ENCODE measurements at places on chromosomes 4 and X. TPM values are rescaled to one million over a fixed set of nuclear protein-coding genes. Genes with fewer than 3 reads are reported as not detected.

DNA sequence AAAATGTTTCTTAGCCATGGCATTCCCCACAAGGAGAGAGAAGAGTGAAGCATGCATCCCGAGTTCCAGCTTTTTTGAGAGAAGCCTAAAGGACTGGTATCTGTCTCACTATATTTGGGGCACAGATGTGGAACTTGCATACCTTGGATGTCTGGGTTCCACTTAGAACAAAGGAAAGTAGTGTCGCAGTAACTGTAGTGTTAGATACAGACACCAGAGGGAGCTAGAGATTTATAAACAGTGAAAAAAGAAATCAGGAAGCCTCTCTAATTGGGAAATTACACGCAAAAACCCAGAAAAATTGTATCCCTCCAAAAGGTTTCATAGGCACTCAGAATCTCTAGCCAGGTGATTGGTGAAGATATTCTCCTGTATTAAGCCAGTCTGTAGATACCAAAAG lies 34.4 kb downstream of the AGTR2 start:
- H3K36me3 ChIP-seq, result no peaks in the 10 kb centered on the region
- no peaks in the 10 kb centered on the region for H3K27me3 ChIP-seq
- H3K4me3 ChIP-seq, result no peak overlapping the region
- H3K27ac ChIP-seq, result no peak overlapping the region

DNA sequence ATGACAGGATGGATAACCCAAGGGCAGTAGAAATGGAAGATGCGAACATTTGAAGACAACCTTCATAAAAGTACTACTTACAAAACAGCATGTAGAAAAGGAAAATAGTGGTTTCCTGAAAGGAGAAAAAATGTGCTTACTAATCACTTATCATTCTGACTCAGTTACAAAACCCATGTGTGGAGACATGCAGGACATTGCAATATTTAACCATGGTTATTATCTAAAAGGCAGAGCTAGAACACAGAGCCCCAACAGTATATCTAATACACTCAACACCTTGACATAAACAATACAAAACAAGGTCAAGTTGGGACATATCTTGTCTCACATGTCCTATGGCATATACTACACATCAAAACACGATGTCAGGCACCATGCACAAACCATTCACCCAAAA lies 55.9 kb downstream of the EIF4E start:
- peaks cover 6% of the 10 kb centered on the region for H3K4me1 ChIP-seq
- peaks cover 14% of the 10 kb centered on the region for H3K36me3 ChIP-seq
- no peaks in the 10 kb centered on the region for H3K27me3 ChIP-seq
- no peak overlapping the region for H3K27ac ChIP-seq

DNA sequence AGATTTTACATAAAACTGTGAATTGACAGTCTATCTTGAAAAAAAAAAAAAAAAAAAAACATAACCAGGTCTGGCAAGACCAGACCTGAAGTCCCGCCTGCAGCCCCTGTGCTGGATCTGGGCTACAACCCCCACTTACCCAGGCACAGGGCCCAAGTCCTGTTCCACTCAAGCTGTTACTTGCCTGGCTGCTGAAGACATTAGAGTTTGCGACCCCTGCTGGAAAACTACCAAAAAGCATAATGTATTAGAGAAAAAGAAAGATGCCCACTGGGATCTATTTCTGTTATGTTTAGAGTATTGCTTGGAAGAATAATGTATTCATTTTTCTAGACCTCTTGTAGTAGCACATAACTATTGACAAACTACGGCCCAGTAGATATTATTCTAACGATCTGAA lies 4.7 kb downstream of the HS3ST1 start:
- H3K27ac ChIP-seq, result no peak overlapping the region
- H3K36me3 ChIP-seq, result no peaks in the 10 kb centered on the region
- H3K27me3 ChIP-seq, result peaks cover 21% of the 10 kb centered on the region
- no peak overlapping the region for H3K4me3 ChIP-seq
- peak; percentile 35 for DNase-seq

DNA sequence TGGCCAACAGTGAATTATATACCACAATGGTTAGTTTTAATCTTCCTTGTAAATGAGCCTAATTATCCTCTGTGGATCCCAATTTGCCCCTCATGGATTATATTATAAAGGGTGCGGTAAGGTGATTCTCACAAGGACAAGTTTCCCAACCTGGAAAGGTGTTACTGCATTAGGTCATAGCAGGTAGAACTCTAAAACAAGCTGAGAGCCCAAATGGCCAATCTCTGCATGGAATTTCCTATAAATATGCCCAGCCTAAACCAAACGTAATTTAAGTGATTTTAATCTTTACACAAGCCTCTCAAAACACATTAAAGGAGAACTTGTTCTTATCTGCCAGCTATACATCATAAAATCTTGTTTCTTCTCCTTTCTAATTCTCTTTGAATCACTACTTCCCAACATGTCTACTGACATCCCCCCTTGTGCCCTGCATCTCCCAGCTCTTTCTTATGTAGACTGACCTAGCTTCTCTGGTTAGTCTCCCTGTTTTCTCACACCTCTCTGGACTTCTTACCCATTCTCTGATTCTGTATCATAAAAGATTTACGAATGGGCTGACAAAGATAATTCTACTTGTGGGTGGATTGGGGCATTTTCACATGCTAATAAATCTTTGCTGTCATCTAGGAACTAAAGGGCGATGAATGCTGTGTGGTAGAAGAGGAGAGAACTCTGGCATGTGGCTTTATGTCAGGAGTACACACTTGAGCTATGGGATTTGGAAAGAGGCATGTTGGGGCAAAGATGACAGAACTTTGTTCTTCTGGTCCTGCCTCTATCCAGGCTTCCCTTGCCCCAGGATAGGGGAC lies 94.3 kb upstream of the PGRMC2 start:
- H3K4me1 ChIP-seq, result no peaks in the 10 kb centered on the region
- no peaks in the 10 kb centered on the region for H3K27me3 ChIP-seq
- no peak for DNase-seq
- no peak overlapping the region for H3K27ac ChIP-seq
- H3K36me3 ChIP-seq, result no peaks in the 10 kb centered on the region

Gene RNF150
- 0.43 TPM for total RNA-seq
